ENCODE measurements at places on chromosomes 7 and 10. TPM values are rescaled to one million over a fixed set of nuclear protein-coding genes. Genes with fewer than 3 reads are reported as not detected.
A peak's percentile ranks its signal among the peaks of the same experiment; 100 is the strongest.

GRCh38 chr7:128843938-128844621, 13.9 kb downstream of the FLNC start:
- H3K4me1 ChIP-seq, result no peaks in the 10 kb centered on the region
- no peaks in the 10 kb centered on the region for H3K27me3 ChIP-seq
- no peak overlapping the region for H3K27ac ChIP-seq
- DNase-seq, result no peak

- DNase-seq, result peak; percentile 89
- H3K4me1 ChIP-seq, result no peaks in the 10 kb centered on the region
- H3K27ac ChIP-seq, result peak within 1 kb of the TSS; percentile 94
- H3K27me3 ChIP-seq, result no peaks in the 10 kb centered on the region
Measured at GRCh38 chr10:21525367-21526187, at the start of gene SKIDA1. Gene SKIDA1, minus strand, starts transcription at chr10:21525682. Its CDS starts 7,860 bp downstream, at chr10:21517822.

DNA sequence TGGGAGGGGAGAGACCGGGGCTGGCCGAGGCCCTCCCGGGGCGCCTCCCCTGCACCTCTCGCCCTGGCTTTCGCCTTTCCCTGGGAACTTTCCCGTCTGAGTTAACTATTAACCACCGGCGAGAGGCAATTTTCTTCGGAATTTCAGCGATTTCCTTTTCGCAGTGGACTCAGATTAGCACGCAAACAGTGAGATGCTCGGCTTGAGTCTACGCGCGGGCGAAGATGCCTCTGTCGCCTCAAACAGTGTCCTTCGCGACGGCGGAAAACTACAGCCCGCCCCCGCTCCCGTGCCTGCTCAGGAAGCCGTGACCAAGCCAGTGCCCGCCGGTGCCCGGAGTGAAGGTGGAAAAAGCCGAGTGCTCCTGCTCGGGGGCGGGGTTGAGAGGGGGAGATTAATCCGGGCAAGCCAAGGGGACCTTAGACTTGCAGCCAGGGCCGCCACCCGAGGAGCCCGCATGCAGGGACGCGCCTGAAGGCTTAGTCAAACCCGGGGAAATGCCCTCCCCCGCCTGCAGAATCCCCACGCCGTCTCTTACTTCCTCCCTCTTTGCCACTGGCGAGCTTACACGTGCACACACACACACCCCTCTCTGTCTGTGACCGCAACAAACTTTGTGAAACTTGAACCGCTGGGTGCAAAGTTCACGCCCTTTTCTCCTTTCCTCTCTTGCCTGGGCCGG, 14.5 kb upstream of the PAX2 start:
- H3K36me3 ChIP-seq, result no peaks in the 10 kb centered on the region
- H3K4me1 ChIP-seq, result no peaks in the 10 kb centered on the region
- H3K4me3 ChIP-seq, result peak overlapping the region; percentile 15
- H3K27me3 ChIP-seq, result peaks cover 3% of the 10 kb centered on the region
- no peak overlapping the region for H3K27ac ChIP-seq
- no peak for DNase-seq

- no peak overlapping the region for H3K4me3 ChIP-seq
- no peak overlapping the region for H3K27ac ChIP-seq
- H3K4me1 ChIP-seq, result no peaks in the 10 kb centered on the region
- no peaks in the 10 kb centered on the region for H3K36me3 ChIP-seq
- DNase-seq, result no peak
Measured at GRCh38 chr7:138024765-138025164, 22.9 kb upstream of the CREB3L2 start.

- H3K4me3 ChIP-seq, result peak within 1 kb of the TSS; percentile 56
- H3K36me3 ChIP-seq, result no peaks in the 10 kb centered on the region
- H3K4me1 ChIP-seq, result no peaks in the 10 kb centered on the region
Measured at GRCh38 chr7:149773446-149774236, at the start of gene ZNF467. Gene ZNF467, minus strand, starts transcription at chr7:149773588. Its CDS starts 2,556 bp downstream, at chr7:149771032.

GRCh38 chr10:56360583-56360966, 484 bp downstream of the ZWINT start:
- no peaks in the 10 kb centered on the region for H3K4me1 ChIP-seq
- no peak for DNase-seq

DNA sequence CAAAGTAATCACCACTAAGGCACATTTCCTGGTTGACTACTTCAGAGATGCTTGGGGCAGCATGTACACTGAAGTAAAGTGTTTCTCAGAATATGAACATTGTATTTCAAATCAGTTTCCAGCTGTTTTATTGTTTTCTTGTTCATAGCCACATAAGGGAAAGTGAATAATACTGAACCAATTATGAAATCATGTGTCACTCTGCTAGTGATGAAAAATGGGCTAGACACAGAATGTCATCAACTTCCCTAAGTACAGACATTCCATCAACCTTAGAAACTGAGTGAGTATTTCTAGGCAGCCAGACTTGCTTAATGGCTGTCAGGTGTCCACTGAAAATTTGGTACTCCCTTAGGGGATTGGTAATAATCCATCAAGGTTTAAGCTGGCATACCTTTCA, 603.5 kb downstream of the ARL4A start:
- no peaks in the 10 kb centered on the region for H3K27me3 ChIP-seq
- no peak overlapping the region for H3K27ac ChIP-seq
- H3K4me1 ChIP-seq, result no peaks in the 10 kb centered on the region
- H3K4me3 ChIP-seq, result no peak overlapping the region
- H3K36me3 ChIP-seq, result no peaks in the 10 kb centered on the region

- H3K27ac ChIP-seq, result no peak overlapping the region
- no peaks in the 10 kb centered on the region for H3K27me3 ChIP-seq
- no peaks in the 10 kb centered on the region for H3K36me3 ChIP-seq
- no peak for DNase-seq
Measured at GRCh38 chr10:71267508-71268240, 51.4 kb upstream of the SLC29A3 start.

DNA sequence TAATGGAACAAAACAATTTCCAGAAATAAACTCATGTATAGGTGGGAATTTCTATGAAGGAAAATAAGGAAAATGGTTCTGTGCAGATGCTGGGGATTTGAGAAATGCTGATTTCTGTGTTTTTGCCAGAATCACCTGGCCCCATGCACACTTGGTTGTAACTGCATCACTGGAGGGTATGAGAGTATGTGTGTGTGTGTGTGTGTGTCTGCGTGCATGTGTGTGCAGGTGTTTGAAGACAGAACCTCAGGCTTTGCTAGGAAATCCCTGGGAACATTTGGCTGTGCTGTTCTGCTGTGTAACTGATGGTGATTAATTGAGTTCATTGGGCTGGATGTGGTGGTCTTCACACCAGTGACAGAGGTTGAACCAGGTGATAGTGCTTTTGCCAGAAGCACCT, 141.6 kb downstream of the CAMK1D start:
- no peaks in the 10 kb centered on the region for H3K4me1 ChIP-seq
- no peaks in the 10 kb centered on the region for H3K36me3 ChIP-seq
- no peaks in the 10 kb centered on the region for H3K27me3 ChIP-seq

GRCh38 chr10:100186253-100187212, 704 bp upstream of the ERLIN1 start:
- peaks cover 6% of the 10 kb centered on the region for H3K36me3 ChIP-seq
- H3K4me1 ChIP-seq, result no peaks in the 10 kb centered on the region
- H3K27ac ChIP-seq, result peak overlapping the region; percentile 46
- H3K4me3 ChIP-seq, result peak overlapping the region; percentile 43
- DNase-seq, result peak; percentile 52
- no peaks in the 10 kb centered on the region for H3K27me3 ChIP-seq

DNA sequence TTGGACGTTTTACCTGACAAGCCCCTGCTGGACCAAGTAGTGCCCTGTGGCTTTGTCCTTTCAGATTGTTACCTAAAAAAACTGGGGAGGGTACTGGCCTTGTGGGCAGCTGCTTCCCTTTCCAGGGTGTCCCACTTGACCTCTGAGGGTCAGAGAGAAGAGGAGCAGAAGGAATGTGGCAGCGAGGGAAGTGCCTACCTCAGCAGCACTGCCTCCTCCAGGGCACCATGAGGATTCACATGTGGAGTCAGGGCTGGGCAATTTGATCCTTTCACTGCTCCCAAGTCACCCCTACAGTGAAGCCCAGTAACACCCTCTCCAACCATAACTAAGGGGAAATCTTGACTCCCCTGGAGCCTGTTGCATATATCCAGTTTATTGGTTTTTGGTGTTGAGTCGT, 64.6 kb downstream of the ITGB1 start:
- H3K27me3 ChIP-seq, result no peaks in the 10 kb centered on the region
- DNase-seq, result no peak
- H3K4me1 ChIP-seq, result no peaks in the 10 kb centered on the region
- H3K27ac ChIP-seq, result no peak overlapping the region
- H3K4me3 ChIP-seq, result no peak overlapping the region

PHF14 gene
- total RNA-seq, result 51.8 TPM

GRCh38 chr7:74294191-74294998, 5.2 kb downstream of the CLIP2 start:
- no peaks in the 10 kb centered on the region for H3K36me3 ChIP-seq
- H3K27me3 ChIP-seq, result no peaks in the 10 kb centered on the region
- H3K4me1 ChIP-seq, result no peaks in the 10 kb centered on the region
- H3K4me3 ChIP-seq, result no peak overlapping the region
- peak overlapping the region; percentile 22 for H3K27ac ChIP-seq

GRCh38 chr10:132802048-132802447, 16.1 kb upstream of the NKX6-2 start:
- no peak overlapping the region for H3K27ac ChIP-seq
- H3K36me3 ChIP-seq, result no peaks in the 10 kb centered on the region
- H3K4me1 ChIP-seq, result no peaks in the 10 kb centered on the region
- no peak overlapping the region for H3K4me3 ChIP-seq
- DNase-seq, result no peak
- H3K27me3 ChIP-seq, result no peaks in the 10 kb centered on the region

PDE1C gene
- total RNA-seq, result 6.6 TPM

FKBP6 gene
- not detected for total RNA-seq

DNA sequence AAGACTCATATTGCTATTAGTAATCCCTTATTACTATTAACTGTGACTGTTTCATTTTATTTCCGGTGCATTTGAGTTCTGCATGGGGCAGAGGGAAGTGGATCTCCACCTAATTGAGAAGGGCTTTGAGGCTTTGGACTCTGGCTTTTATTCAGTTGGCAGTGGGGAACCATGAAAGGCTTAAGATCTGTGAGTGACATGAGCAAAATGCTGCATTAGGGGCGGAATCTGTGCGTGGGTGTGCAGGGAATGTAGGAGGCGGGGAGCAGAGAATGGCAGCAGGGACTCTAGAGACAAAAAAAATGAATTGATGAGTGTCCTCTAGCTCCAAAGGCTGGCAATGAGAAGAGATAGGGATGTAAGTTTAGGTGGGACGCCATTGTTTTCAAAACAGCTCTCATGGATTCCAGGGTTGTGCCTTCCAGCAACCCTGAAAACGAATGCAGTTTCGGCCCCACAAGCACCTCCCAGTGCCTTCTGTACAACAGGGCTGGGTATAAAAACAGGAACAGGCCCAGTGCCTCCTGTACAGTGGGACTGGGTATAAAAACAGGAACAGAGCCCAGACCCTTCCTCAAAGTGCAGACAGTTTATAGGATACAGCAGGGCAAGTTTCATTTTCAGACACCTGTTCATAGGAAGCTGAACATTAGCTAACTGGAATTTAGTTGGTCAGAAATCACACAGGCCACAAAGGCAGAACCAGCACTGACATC, 663.3 kb upstream of the FOXK1 start:
- H3K27me3 ChIP-seq, result no peaks in the 10 kb centered on the region
- H3K4me1 ChIP-seq, result no peaks in the 10 kb centered on the region
- no peaks in the 10 kb centered on the region for H3K36me3 ChIP-seq
- DNase-seq, result peak; percentile 9

PDK4 gene
- 294 TPM for total RNA-seq

DNA sequence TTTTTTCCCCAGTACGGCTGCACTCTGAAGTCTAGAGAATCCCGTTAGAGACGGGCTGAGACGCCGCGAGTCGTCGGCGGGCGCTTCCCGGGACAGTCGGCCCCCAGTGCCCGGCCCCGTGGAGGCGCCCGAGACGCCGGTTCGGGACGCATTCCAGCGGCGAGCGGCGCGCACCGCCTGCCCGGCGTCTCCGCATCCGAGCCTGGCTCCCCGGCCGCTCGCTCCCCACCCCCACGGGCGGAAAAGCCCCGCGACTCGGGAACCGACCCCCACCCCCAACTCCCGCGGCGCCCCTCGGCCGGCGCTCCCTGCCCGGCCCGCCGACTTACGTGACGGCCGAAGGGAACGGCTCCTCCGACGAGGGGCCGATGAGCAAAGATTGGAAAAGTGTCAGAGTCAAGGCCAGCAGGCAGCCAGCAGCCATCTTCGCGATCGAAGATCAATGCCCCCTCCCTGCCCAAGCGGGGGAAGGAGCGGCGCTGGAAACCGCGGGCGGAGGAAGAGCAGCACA, 486 bp downstream of the CACNA2D1 start:
- H3K27ac ChIP-seq, result peak overlapping the region; percentile 73
- no peaks in the 10 kb centered on the region for H3K36me3 ChIP-seq
- H3K4me1 ChIP-seq, result no peaks in the 10 kb centered on the region
- peak overlapping the region; percentile 92 for H3K4me3 ChIP-seq
- peak; percentile 84 for DNase-seq

CDHR3 gene
- total RNA-seq, result 5.1 TPM

DNA sequence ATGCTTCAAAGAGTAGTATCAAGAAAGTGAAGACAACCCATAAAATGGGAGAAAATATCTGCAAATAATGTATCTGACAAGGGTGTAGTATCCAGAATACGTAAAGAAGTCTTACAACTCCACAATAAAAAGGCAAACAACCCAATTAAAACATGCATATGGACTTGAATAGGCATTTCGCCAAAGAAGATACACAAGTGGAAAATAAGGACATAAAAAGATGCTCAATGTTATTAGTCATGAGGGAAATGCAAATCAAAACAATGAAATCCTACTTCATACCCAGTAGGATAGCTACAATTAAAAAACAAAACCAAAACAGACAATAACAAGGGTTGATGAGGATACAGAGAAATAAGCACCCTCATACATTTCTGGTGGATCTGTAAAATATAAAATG, 79.2 kb downstream of the NUDCD3 start:
- no peak for DNase-seq
- H3K4me1 ChIP-seq, result peaks cover 5% of the 10 kb centered on the region

TMEM273 gene
- 20.0 TPM for total RNA-seq

DNA sequence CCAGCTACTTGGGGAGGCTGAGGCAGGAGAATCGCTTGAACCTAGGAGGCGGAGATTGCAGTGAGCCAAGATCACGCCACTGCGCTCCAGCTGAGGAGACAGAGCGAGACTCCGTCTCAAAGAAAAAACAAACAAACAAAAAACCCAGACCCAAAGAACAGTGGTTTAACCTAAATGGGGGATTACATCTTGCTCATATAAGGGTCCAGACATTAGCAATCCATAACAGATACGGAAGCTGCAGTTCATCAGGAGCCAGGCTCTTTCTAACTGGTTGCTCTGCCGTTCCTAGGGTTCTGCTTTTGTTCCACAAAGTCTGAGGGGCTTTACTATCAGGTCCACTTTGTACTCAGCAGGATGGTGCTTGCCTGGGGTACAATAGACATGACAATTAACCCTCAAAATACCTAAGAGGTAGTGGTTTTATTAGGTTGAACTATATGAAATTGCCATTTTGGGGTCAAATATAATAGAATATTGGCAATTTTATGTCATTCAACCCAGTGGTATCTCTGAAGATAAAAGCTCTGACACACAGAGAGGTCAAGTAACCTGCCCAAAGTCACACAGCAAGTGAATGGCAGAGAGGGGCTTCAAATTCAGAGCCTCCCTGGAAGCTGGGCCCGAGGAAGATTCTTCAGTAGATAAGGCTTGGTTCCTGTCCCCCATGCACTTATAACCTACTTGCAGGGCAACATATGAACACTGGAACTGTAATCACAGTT, 21.3 kb downstream of the NYAP1 start:
- H3K4me1 ChIP-seq, result no peaks in the 10 kb centered on the region
- no peaks in the 10 kb centered on the region for H3K36me3 ChIP-seq
- H3K27ac ChIP-seq, result no peak overlapping the region
- H3K27me3 ChIP-seq, result no peaks in the 10 kb centered on the region

MEOX2 gene
- 14.4 TPM for total RNA-seq

- H3K27ac ChIP-seq, result no peak overlapping the region
- H3K27me3 ChIP-seq, result no peaks in the 10 kb centered on the region
- no peak for DNase-seq
Measured at GRCh38 chr7:45084336-45084735, 4.4 kb downstream of the NACAD start.
